CD8-positive, alpha-beta T cell (primary cell): ENCODE measurements at places on chromosomes 2 and 18.

DNA sequence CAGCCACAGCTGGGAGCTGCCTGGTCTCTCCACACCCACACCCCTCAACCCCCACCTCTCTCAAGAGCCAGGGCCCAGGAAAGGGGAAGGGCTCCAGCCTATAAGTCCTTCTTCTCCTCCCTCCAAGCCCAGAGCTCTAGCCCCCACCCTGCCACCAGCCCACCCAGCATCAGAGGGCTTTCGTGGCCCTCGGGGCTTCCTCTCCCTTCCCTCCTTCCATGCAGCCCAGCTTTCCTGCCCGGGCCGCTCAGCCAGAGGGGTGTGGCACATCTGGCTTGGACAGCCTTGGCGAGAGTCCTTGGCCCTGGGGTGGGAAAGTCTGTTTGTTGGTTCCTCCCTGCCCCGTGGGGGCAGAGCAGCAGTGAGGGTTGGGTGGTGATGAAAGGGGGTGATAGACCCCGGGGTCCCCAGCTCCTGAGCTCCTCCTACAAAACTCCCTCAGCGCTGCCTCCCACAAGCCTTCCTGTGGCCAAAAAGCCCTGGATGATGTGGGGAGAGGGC lies 7.0 kb downstream of the TNS1 start:
- DNase-seq = no peak

DNA sequence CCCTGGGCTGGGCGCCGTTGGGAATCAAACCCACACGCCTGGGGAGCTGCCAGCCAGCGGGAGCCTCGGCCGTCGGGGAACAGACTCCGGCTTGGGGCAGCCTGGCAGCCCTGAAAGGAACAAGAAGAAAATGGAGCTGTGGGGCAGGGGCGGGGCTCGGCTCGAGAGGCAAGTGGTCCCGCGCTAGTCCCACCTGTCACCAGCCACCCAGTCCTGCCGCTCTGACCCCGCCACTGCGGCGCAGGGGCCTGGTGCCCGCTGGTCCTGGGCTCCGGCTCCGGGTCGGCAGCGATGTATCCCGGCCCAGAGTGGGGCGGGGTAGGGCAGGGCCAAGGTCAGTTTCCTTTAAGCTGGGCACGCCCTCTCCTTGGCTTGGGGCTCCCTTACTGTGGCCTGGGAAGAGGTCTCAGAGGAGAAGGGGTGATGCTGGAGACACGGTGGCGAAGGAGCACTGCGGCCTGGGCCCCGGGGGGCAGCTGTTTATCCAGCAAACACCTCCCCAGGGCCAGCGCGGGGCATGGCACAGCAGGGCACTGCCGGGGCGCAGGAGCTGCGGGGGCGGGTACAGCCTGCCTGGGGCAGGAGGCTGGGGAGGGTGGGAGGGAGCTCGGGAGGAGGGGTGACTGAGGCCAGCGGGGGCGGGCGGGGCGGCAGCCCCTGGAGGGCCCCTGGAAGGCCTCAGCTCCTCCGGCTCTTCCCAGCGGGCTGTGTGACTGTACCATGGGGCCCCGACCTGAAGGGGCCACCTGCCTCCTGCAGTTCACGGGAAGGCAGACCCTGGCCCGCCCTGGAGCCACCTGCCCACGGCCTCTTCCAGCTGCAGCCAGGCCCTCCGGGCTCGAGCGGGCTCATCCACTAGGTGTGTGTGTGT lies 15.6 kb downstream of the ODC1 start:
- DNase-seq = no peak

DNA sequence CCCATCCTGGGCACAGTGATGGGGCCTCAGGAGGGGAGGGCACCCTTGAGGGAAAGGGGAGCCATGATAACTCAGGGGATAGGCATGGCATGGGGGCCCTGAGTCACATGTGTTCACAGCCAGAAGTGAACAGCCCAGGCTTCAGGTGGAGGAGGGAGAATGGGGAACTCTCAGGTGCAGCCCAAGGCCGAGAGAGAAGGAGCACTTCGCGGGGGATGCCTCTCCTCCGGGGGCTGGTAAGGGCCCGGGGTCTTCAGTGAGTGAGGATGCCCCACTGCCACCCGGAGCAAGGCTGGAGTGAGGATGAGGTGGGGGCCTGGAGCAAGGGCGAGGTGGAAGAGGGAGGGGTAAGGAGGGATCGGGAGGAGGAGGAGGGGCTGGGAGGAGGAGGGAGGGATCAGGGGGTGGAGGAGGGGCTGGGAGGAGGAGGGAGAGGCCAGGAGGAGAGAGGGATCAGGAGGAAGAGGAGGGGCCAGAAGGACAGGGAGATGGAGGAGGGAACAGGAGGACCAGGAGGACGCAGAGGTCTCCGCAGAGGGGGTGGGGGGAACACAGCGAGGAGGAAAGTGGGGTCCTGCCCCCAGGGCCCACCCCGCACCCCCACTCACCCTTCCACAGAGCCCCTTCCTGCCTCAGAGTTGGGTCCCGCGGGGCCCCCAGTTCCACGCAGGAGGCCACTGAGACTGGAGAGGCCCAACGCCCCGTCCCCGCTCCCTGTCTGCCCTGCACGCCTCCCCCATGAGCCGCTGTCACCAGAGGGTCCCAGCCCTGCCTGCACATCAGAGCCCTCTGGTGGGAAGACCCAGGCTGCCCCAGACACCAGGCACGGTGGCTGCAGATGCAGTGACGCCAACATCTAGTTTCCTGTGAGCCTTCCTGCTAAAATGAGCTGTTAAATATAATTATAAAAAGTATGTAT lies 42.8 kb downstream of the RAMP1 start:
- DNase-seq = peak; percentile 44

- DNase-seq = no peak
These were observed 282.7 kb downstream of the DLGAP1 start for GRCh38 chr18:4172196-4173100.

GRCh38 chr2:98027538-98027937 lies 31.8 kb upstream of the TMEM131 start:
- no peak for DNase-seq

DNA sequence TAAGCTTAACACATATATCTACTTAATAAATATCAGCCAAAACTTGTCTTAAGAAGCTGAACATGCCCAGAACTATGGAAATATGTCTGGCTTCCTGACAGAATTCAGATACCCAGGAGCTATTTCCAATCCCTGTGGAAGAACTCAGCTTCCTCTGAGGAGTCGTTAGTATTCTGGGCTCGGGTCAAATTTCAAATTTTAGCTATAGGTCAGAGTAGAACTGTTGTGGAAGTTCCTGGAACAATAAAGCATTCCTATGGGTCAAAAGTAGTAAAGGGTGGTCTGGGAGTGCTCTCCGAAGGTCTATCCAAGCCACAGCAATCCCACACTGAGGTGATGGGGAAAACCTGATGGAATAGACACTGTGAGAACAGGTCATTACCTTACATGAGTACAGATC lies 342.7 kb upstream of the CHST9 start:
- DNase-seq = no peak

DNA sequence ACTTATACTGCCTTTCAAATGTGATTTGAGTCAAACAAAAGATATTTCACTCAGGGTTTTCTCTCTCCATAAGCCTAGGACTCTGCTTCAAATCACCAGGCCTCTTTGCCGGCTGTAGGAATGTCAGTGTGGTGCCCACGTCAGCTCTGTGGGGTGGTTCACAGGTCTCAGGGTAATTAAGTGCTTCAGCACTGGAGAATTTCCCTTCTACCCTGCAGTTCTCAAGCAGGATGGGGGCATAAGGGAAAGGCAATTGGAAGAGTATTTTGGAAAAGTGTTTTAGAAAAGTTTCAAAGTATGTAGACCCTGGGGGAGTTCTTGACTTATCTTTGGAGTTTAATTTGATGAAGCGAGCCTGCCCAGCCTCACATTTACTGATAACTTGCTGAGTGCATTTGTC lies 9.6 kb downstream of the CNGA3 start:
- DNase-seq = no peak

DNA sequence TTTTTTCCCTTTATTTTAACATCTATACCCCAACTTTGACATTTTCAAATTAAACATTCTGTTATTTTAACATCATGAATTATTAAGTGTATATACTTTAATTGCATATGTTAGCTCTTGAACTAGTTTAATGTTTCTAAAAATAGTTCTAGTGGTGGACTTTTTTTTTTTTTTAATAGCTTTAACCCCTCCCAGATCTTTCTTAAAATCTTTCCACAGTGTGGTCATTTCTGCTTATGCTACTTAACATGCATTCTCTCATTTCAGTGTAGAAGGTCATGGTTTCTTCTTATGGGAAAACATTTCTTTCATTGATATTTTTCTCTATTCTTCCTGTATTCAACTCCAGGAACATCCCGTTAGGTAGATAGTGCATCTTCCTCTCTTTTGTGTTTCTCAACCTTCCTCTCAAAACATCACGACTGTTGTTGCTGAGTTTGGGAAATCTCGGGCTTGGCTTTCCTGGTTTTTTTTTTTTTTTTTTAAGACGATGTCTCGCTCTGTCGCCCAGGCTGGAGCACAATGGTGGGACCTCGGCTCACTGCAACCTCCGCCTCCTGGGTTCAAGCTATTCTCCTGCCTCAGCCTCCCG lies 849 bp upstream of the TMEM18 start:
- DNase-seq = no peak

DNA sequence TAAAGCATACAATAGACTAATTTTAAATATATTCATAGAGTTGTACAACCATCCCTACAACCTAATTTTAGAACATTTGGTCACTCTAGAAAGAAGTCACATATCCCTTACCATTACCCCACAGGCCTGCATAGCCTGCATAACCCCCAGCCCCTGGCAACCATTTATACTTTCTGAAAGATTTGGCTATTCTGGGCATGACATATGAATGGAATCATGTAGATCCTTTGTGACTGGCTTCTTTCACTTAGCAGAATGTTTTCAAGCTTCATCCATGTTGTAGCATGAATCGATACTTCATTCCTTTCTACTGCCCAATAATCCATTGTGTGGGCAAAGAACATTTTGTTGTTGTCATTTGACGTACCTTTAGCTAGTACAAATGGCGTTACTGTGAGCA lies 151.5 kb downstream of the WDSUB1 start:
- DNase-seq = no peak

- DNase-seq = no peak
These were observed 33.6 kb downstream of the B3GNT7 start for GRCh38 chr2:231429152-231429551.

- DNase-seq = no peak
These were observed 207.6 kb upstream of the SMIM21 start for GRCh38 chr18:75635096-75635495.

- no peak for DNase-seq
These were observed 70.9 kb upstream of the ST6GAL2 start for GRCh38 chr2:106956879-106957278.

DNA sequence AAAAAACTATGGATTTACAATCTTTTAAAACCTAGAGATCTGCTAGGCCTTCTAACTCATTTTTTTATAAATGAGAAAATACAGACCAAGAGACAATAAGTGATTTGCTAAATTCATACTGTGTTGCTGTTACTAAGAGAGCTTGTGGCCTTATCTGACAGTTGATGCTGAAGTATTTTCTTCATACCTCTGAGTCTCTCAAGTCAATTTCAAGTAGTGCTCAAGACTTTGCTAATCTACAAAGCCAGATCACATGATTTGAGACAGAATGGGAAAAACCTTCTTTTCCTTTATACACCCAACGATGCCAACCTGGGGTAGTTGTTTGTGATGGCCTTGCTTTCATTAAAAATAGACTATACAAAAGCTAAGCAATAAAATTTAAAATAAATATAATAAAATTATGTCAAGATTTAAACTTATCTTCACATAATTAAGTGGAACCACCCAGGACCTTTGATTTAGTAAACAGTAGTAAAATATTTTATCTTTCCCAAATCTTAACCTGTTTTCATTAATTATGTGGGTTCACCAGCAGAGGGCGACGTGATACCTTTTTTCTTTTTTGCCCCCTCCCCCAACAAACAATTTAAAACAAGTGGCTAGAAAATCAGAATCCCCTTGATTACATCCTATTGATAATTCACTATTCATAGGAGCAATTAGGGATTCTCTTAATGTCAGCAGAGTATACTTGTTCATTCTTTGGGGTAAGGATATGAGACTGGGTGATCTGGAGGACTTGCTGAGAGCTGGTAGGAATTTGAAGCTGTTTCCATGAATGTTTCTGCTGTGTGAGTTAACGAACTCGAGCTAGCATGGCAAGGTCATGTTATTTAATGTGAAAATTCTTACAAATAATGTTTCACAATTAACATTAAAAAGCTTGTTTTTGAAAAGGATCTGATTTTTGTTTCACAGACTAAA lies 49.6 kb upstream of the SLC5A7 start:
- DNase-seq = no peak
